NCI-H82 (cell line): ENCODE measurements at places on chromosomes 11 and 22.

- no peak for DNase-seq
Measured at GRCh38 chr11:75198278-75198973, 42.1 kb upstream of the TPBGL start.

DNA sequence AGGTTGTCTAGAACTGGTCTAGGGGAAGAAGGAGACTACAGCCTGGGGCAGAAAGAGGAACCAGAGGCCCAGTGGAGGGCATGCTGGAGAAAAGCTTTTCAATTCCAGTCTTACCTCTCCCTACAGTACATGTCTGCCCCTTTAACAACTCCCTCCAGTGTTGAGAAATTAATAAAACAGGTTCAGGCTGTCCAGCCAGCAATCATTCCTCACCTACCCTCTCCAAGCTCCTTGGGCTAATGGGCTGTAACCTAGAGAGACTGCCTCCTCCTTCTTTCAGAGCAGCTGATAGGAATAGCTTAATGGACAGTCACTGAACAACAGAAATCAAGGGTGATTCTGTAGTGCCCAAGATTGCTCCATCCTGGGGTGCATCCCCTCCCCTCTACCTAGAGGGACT lies 8.8 kb downstream of the SLC35F2 start:
- DNase-seq, result peak; percentile 3

DNA sequence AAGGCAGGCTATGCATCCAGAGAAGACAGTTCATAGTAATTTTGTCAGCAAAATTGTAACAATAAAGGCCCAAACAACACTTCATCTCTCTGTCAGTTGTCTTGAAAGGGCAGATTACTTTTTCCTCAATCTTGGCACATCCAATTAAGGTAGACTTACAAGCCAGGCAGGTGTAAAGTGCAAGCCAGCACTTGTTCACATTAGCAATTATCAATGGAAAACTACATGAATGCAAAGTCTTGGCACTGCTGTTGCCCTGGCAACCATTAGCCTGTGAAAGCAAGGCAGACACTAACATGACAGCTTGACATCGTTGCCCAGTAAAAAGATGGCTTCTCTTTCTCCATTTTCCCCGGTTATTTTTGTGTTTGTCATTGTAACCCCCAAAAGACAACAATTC lies 677.2 kb upstream of the TENM4 start:
- DNase-seq, result no peak

- no peak for DNase-seq
Measured at GRCh38 chr22:38490915-38491314, 15.2 kb downstream of the DDX17 start.

DNA sequence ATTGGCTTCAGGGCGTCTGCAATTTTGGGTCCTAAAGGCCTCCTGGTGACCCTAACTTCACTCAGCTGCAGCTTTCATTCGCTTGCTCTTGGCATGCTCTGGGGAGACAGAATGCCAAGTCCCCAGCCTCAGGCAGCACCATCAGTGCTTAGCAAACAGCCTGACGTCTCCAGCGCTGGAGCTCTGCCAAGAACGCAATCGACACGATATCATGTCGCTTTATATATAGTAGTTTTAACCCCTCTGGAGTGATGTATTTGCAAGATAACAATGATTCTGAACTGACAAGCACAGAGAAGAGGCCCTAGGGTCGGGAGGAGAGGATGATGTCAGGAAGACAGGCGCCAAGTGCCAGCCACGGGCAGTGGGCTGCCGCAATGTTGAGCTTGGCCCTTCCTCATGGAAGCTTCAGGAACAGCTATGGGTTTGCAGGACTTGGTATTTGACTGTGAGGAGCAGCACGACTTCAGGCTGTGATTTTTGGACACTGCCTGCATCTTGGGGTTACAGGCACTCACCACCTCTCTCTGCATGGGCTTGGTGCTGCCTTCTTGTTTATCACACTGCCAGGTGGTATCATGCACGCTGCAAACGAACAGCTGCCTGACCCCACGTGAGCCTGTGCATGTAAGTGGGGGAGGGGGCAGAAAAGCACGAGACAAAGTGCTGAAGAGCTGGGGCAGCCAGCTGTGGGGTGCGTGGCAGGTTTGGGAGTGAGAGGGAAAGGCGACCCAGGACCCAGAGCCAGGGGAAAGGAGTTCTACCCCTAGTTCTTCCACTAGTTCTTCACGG lies 26.1 kb downstream of the B3GAT1 start:
- peak; percentile 41 for DNase-seq

DNA sequence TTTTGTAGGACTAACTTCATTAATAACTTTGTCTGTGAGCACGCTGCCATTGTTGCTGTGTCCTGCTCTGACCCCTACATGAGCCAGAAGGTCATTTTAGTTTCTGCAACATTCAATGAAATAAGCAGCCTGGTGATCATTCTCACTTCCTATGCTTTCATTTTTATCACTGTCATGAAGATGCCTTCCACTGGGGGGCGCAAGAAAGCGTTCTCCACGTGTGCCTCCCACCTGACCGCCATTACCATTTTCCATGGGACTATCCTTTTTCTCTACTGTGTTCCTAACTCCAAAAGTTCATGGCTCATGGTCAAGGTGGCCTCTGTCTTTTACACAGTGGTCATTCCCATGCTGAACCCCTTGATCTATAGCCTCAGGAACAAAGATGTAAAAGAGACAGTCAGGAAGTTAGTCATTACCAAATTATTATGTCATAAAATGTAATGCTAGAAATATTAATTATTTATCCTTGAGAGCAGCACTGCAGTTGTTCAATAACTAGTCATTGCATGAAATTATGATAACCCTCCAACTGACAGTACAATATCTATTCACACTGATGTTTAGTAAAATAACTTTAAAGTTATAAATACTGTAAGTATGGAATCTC lies 46.4 kb upstream of the OR5D13 start:
- DNase-seq, result peak; percentile 10

- no peak for DNase-seq
Measured at GRCh38 chr11:111459506-111460270, 52.5 kb downstream of the BTG4 start.

DNA sequence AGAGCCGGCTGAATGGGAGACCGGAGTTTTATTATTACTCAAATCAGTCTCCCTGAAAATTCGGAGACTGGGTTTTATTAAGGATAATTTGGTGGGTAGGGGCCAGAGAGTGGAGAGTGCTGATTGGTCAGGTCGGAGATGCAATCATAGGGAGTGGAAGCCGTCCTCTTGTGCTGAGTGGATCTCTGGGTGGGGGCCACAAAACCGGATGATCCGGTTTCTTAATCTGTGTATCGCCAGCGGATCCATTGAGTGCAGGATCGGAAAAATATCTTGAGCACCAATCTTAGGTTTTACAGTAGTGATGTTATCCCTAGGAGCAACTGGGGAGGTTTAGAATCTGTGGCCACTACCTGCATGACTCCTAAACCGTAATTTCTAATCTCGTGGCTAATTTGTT lies 886 bp upstream of the NIPSNAP1 start:
- peak; percentile 29 for DNase-seq

- no peak for DNase-seq
Measured at GRCh38 chr22:46929046-46929709, 166.7 kb downstream of the TBC1D22A start.

DNA sequence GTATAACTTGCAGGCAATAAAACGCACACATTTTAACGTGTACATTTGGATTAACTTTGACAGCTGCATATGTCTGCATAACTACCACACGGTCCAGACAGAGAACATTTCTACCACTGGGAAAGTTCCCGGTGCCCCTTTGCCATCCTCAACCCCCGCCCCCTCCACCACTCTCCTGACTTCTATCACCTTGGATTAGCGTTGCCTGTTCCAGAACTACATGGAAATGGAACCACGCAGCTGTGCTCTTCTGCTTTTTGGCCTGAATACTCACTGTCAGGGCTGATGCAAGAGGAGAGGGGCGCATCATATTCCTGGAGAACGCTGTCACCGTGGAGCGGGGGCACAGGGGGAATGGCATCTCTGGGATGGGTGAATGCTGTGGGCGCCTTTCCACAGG lies 62.1 kb downstream of the LRP5 start:
- DNase-seq, result peak; percentile 26

GRCh38 chr11:65553301-65554001 lies 4.7 kb downstream of the LTBP3 start:
- DNase-seq, result peak; percentile 65

GRCh38 chr11:83140691-83141455 lies 16.1 kb upstream of the PCF11 start:
- DNase-seq, result no peak
